ENCODE measurements at places on chromosomes 16 and 17. TPM values are rescaled to one million over a fixed set of nuclear protein-coding genes. Genes with fewer than 3 reads are reported as not detected.
A peak's percentile ranks its signal among the peaks of the same experiment; 100 is the strongest.

The GCSH gene
- 9.2 TPM for total RNA-seq

The RRAD gene
- 0.84 TPM for total RNA-seq

The HSPB9 gene
- not detected for total RNA-seq

The SARM1 gene
- total RNA-seq, result 5.1 TPM

The SYT17 gene
- 2.2 TPM for total RNA-seq

The SCARF1 gene
- total RNA-seq, result 172 TPM

The BMERB1 gene
- total RNA-seq, result 12.6 TPM

The MYL4 gene
- total RNA-seq, result 1.5 TPM

The TNP2 gene
- total RNA-seq, result not detected

The MYOCD gene
- under 0.01 TPM for total RNA-seq

- DNase-seq, result no peak
Measured at GRCh38 chr17:61784510-61784909, 78.8 kb downstream of the BRIP1 start.

DNA sequence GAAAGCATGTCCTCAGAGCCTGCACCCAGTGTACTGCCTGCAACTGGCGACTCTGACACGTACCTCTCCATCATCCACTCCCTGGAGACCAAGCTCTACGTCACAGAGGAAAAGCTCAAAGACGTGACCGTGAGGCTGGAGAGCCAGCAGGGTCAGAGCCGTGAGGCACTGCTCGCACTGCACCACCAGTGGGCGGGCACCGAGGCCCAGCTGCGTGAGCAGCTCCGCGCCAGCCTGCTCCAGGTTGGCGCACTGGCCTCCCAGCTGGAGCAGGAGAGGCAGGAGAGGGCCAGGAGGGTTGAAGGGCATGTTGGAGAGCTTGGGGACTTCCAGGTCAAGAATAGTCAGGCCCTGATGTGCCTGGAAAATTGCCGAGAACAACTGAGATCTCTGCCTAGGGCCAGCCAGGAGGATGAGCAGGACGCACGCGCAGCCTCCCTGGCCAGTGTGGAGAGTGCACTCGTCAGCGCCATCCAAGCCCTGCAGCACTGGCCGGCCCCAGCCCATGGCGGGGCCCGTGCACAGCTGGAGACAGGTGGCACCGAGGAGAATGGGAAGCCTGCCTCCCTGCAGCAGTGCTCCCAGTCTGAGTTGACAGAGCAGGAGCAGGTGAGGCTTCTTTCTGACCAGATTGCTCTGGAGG is 40.3 kb downstream of the PLD6 start:
- DNase-seq, result no peak

GRCh38 chr17:81347437-81347836 is 47.8 kb upstream of the BAHCC1 start:
- DNase-seq, result no peak

DNA sequence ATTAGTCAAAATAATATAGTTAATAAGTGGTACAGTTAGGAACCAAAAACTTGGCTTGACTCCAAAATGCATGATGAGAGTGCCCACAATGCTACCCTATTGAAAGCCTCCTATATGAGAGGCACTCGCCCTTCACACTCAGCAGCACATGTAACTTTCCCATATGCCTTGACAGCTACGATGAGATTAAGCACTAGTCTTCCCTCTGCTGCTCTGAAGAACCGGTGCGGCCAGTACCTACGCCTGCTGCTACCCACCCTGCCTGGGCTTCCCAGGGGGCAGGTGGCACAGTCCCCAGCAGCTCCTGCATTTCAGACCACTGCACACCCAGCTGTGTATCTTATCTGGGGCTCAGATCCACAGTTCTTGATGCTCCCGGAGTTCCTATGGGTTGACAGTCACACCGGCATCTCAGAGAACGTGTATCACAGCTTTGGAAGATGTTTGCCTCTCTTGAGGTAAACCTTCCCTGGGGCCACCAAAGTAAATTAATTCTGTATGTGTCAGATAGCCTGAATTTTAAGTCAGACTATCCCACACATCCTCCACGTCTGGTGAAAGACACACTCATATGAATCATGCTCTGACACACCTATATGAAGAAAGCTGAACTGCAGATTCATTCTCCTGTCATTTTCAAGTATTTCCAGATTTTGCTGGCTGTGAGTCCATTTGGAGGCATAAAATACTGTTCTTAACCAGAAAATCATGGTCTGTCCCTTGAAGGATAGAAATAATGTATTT is 77.8 kb downstream of the MYH10 start:
- DNase-seq, result no peak

- no peak for DNase-seq
Measured at GRCh38 chr17:79984877-79985276, 50.8 kb downstream of the TBC1D16 start.

- no peak for DNase-seq
Measured at GRCh38 chr16:81040131-81040530, 4.5 kb downstream of the ATMIN start.

DNA sequence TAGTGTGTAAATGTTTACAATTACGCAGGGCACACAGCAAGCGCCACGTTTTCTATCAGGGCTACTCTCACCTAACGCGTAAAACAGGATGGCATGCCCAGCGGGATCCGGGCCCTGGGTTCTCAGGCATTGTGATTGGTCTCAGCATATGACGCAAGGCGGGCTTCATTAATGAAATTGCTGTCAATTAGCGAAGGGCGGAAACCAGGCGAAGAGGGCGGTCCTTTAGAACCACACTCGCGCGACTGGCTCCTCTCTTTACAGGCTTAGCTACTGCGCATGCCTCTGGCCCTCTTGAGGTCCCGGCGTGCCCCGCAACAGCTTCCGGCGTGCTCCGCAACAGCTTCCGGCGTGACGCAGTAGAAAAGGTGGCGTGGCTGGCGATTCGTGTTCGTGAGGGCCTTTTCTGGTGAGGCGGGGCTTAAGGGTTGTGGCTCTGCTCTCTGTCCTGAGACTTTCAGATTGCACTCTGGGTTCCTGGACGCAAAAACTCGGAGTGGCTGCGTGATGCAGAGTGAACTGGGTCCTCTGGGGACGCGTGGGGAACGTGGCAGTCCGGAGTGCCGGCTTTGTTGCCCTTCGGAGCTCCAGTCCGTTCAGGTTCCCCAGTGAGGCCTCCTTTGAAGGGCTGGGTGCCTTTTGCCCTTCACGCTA is 9.2 kb downstream of the OR2C1 start:
- peak; percentile 93 for DNase-seq

DNA sequence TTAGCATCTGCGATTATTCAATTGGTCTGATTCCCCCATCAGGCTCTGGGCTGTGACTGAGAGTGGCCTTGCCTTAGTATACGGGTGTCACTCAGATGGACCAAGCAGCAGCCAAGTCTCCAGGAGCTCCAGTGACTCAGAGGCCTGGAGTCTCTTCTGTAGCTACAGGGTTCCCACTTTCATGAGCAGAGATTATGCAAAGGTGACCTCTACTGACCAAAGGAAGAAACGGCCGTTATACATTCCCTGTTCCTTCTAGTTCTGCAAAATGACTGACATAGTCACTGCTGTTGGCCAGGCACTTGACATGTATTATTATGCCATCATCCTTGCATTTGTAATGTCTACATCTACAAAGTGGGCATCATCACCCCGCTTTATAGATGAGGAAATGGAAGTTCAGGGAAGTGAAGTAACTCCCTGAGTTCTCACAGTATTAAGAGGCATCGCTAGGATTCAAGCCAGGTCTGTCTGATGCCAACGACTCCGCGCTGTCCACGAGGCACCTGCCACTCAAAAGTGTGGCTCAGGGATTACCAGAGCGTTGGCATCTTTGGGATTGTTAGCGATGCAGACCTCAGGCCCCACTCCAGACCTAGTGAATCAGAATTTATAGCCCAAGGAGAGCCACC is 23.3 kb downstream of the SLC38A7 start:
- peak; percentile 90 for DNase-seq

- no peak for DNase-seq
Measured at GRCh38 chr17:74839990-74840852, 19.5 kb downstream of the GRIN2C start.

DNA sequence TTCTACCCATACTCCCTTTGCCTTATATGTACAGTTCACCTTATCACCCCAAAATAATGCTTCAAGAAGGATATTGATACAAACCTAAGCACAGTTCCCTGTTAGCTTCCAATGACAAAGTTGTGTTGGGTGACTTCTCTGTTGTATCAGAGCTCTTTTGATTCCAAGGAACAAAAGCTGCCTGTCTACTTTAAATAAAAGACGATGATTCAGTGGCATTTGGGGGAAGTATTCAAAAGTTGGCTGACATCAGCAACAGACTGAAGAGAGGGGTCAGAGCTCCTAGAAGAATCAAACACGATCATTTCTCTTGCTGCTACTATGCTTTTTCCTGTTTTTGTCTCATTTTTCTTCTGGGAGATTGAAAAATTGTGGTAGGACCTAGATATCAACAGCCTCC is 69.4 kb upstream of the CA10 start:
- no peak for DNase-seq

- DNase-seq, result no peak
Measured at GRCh38 chr17:78789149-78789662, 7.1 kb upstream of the CYTH1 start.
